Fibroblast of mammary gland (primary cell): ENCODE measurements at places on chromosomes 4 and X.

- peak; percentile 69 for DNase-seq
These were observed 27.5 kb downstream of the OTUD6A start for GRCh38 chrX:70089604-70090297.

- peak; percentile 84 for DNase-seq
These were observed 104.9 kb downstream of the FAM53A start for GRCh38 chr4:1579001-1579900.

GRCh38 chr4:140238351-140239056 is 84.5 kb upstream of the MAML3 start:
- peak; percentile 96 for DNase-seq

- no peak for DNase-seq
These were observed 126.9 kb upstream of the FAM9B start for GRCh38 chrX:9160698-9161329.

- DNase-seq = no peak
These were observed 202.4 kb upstream of the ZIC3 start for GRCh38 chrX:137363559-137363958.

DNA sequence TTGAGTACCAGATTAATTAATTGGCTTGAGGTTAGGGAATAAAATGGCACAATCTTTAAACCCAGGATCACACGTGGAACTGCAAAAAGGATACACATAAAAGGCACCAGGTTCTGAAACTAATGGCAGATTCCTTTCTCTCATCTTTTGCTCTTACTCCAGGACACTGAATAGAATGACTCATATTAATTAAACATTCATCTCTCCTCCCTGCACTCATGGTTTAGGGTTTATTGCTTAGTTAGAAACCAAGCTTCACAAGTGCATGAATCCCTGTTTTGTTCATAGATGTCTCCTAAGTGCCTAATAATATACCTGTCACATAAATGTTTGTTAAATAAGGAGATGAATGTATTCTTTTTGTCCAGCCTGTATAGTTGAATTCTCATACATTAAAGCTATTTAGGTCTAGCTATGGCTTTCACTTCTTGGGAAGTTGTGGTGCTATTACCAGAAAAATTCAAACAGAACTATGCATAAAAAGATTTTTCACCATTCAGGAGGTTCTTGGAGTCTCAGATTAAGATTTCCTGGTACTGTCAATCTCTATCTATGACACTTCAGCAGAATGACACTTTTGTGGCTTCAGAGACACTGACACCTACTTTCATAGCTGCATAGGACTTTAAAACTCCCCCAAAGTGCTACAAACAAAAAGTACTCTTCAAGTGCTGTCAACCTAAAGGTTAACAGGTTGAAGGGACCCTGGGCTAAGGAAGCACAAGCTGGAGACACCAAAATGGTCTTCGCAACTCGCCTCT is 7.4 kb downstream of the CORIN start:
- no peak for DNase-seq

- peak; percentile 28 for DNase-seq
These were observed 105.1 kb upstream of the LIMCH1 start for GRCh38 chr4:41432881-41433280.

- DNase-seq = no peak
These were observed 77.7 kb downstream of the ZNF827 start for GRCh38 chr4:145860897-145861296.

GRCh38 chr4:158410272-158410671 is 111.4 kb upstream of the RXFP1 start:
- DNase-seq = peak; percentile 55

DNA sequence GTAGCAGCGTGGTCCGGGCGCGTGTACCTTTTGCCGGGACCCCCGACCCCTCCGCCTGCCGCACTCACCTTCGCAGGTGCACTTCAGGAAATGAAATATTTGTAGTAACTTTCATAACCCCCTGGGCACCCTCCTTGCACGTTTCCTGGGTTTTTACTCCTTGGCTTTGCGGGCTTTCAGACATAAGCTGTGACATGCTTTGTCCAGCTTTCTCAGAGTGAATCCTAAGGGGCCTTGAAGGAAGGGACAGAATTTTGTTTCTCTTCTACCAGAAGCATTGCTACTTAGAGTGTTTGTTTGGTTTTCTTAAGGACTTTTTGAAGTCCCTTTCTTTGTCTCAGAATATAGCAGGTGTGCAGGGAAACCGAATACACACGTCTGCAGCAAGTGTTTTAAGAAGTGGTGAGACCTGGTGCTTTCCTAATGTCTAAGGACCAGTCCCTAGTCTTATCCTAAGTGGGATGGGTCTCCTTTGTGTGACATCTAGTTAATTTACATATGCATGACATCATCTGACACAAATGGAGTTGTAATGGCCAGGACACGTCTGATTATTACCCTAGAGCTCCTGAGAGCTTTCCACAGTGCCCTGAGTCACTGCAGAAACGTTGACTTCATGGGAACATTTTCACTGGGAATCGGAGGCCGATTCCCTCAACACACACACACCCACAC is 1.3 kb downstream of the FAM149A start:
- peak; percentile 16 for DNase-seq

DNA sequence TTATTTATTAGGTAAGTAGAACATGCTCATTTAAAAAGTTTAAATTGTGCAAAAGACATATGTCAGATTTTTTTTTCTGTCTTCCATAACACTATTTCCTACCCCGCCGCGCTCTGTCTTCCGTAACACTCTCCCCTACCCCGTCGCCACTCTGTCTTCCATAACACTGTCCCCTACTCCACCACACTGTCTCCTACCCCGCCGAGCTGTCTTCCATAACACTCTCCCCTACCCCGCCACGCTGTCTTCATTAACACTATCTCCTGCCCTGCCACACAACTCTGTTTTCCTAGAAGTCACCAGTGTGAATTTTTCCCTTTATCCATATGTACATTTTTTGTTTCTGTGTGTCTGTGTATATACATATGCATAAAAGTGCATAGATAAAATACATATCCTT is 4.4 kb downstream of the MSMO1 start:
- no peak for DNase-seq

GRCh38 chrX:68997511-68997910 is 167.7 kb downstream of the PJA1 start:
- DNase-seq = peak; percentile 19

DNA sequence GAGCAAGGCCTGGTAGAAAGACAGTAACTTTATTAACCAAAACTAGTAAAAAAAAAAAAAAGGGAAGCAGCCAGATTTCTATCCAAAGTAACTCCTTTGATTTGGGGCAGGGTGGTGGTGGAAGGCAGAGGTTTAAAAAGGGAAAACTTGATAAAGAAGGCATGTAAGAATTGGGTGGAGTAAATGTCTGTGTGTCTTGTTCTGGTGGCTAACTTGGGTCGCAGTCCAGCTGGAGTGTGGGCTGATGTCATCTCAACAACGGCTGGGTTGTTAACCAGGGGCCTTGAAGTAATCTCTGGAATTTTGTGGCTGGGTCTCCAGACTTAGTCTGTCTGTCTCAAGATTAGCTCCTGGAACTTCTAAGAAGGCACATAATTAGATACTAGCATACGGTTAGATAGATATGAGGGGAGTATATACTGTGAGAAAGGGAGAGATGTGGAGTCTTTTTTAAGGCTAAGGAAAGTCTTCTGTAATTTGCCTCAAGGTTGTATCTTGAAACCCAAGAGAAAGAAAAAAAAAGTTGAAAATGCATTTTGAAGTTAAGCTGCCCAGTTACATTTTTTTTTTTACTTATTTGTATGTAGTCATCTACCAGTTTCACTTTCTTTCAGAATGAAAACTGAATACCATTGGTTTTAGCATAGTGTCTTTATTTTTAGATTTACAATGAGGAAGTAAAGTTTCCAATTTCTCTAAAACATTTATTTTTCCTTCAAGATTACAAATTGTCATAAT is 48.3 kb downstream of the MTHFD2L start:
- DNase-seq = no peak

- no peak for DNase-seq
These were observed 50.4 kb upstream of the PGAM4 start for GRCh38 chrX:78019586-78020483.

DNA sequence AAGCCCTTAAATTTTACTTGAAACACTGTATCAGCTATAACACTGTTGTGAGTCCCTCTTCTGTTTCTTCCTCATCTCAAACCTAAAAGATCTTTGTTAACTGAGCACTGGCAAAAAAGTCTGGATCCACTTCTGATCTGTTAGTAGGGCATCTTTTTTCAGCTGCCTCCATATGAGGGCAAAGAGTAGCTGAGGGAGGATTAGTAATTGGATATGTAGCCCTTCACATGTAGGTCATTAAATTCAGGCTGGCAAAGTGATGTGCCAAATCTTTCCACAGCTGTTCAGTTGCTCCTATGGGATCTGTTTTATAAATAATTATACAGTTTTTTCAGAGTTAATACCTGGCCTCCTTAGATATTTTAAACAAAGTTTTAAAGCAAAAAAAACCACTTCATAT is 1.1 kb upstream of the TRMT10A start:
- DNase-seq = no peak

GRCh38 chr4:113979148-113979904 is at the start of gene ARSJ:
Gene ARSJ, minus strand, starts transcription at chr4:113979647. Its CDS starts 813 bp downstream, at chr4:113978834.
- DNase-seq = peak; percentile 88

GRCh38 chrX:133045986-133046385 is 50.9 kb downstream of the USP26 start:
- DNase-seq = peak; percentile 12

DNA sequence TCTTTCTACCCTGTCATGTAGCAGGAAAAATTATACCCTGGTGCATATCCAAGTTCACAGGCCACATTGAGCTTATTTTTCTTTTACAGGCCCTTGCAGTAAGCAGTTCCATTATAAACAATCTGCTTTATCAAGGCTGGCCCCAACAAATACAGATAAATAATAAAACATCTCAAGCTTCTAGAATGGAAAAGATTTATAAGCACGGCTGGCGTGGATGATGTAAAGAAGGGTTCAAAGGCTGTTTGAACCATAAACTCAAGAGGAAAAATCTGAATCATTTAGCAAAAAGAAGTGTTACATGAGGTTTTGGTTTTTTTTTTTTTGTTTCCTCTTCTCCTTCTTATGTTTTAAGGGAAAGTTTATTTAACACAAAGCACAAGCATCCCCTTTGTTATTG is 109.7 kb downstream of the UNC5C start:
- no peak for DNase-seq

- peak; percentile 65 for DNase-seq
These were observed 193.8 kb downstream of the BCOR start for GRCh38 chrX:39903937-39904336.
